AML-193 (cell line): ENCODE measurements at places on chromosomes 4 and X.
A peak's percentile ranks its signal among the peaks of the same experiment; 100 is the strongest.

- DNase-seq = peak; percentile 68
Measured at GRCh38 chr4:39353478-39354253, 12.5 kb downstream of the RFC1 start.

- no peak for DNase-seq
Measured at GRCh38 chr4:124862261-124862660, 149.7 kb upstream of the ANKRD50 start.

DNA sequence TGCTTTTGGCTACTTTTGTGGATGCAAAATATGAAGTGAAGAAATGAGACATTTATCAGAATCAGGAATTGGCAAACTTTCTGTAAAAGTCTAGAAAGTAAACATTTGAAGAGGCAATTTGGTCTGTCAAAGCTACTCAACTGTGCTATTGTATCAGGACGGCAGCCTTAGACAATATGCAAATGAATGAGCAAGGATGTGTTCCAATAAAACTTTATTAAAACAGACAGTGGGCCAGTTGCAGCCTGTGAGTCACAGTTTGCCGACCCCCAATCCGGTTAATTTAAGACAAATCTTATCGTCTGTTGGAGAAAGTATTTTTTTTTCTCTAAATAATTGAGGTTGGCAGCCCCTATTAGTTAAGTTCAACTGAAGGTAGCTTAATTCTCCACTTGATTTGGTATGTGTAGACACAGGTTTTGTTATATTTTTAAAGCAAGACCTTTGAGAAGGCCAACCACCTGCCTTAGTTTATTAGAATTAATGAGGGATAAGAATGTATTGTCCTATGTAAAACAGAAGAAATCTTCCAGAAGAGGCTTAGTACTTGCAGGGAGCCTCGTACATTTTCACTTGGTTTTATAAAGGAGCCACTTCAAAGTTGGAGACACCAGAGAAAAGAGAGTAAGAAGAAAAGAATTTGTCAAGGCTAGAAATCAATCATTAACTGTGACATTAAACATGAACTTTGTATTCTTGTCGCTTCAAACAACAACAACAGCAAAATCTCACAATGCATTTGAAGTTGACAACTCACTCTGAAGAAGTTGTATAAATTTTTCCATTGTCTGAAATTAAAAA, 81.6 kb upstream of the FAT1 start:
- no peak for DNase-seq

- DNase-seq = peak; percentile 21
Measured at GRCh38 chr4:109072595-109072994, 229.9 kb downstream of the COL25A1 start.

- DNase-seq = no peak
Measured at GRCh38 chrX:25295466-25295865, 279.7 kb upstream of the ARX start.

GRCh38 chr4:108813261-108813660, 50.4 kb upstream of the ETNPPL start:
- DNase-seq = no peak

DNA sequence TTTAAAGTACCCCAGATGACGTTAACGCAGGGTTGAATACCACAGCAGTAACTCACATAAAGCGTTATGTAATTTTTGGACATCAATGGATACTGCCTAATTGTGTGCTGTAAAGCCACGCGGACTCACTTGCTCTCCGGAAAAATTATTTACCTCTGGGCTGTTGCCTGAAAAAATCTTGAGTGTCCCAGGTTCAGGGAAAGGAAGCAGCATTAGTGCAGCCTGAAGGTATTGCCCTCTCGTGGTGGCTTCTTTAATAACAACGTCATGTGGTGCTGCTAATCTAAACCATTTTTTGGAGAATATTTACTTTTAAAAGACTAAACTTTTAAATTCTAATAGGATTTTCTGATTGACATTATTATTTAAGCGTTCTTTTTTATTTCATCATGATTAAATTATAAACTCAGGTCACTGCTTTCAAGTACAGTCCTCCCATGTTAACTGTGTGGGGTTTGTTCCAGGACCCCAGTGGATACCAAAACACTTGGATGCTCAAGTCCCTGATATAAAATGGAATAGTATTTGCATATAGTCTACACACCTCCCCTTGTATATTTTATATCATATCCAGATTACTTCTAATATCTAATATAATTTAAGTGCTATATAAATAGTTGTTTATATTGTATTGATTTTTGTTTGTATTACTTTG, 384.8 kb downstream of the FAM133A start:
- DNase-seq = no peak

DNA sequence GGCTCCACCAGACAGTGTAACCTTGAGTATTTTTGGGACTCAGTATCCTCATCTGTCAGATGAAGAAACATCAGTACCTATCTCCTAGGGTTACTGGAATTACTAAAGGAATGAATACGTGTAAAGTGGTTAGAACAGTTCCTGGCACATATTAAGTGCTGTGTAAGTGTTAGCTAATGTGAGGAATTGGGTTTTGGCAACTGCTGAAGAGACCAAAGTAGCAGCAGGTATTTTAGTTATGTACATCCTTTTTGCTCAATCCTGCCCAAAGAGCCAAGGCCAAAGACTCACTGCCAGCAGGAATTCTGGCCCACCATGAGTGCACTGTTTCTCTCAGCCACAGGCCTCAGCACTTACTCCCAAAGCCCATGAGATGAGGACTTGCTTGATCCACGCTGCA, 16.7 kb upstream of the MCF2 start:
- DNase-seq = no peak
